ENCODE measurements at places on chromosomes 7 and 10.
A peak's percentile ranks its signal among the peaks of the same experiment; 100 is the strongest.

DNA sequence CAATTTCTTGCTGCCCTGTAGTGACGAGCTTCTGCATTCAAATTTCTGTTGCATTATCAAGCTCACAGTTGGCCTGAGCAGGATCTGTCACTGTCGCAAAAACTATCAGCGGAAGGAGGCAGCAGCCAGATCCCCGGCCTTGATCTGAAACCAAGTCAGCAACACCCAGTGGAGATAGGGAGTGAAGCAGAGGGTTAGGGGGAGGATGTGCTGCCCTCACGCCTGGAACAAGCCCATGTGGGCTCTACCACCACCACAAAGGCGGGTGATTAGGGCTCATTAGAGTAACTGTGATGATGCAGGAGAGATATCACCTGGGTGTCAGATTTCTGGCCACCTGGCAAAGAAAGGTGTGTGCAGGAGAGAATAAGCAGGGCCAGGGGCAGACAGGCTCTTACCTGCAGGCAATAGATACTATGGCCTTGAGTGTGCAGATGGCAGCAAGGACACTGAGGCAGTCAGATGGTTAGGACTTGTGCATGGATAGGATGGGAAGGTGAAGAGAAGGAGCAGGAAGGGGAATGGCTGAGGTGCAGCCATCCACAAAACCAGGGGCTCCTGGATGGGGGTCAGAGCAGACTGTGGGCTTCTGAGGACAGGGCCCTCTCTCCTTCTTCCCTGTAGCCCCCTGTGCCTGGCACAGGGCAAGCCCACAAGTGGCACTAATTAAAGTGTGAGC is 417.3 kb downstream of the RPS24 start:
- no peak for DNase-seq

DNA sequence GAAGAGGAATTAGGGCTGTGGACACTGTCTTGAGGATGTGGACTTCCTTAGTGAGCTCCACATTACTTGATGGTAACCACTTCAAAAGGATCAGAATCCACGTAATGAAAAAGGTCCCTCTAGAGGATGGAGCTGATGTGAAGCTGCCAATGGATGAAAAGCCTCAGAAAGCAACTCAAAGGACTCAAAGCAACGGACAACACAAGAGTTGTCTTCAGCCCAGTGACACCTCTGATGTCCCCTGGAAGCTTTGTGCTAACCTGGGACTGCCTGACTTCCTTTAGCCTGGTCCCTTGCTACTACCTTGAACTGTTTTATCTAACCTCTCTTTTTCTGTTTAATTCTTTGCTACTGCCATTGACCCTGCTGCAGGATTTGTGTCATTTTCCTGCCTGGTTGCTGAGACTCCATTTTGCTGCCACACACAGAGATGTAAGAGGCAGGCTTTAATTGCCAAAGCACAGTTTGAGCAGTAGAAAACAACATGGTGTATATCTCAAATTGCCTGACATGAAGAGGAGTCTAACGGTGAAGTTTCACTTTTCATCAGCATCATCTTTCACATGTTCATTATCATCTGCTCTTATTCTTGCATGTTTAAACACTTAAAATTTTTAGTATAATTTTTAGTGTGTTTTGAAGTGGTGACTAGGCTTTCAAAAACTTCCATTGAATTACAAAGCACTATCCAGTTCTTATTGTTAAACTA is 11.1 kb upstream of the SGCE start:
- DNase-seq, result no peak

- DNase-seq, result no peak
These were observed 301.3 kb upstream of the BMPER start for GRCh38 chr7:33604056-33604455.

- DNase-seq, result peak; percentile 43
These were observed 17.3 kb upstream of the SAMD9L start for GRCh38 chr7:93165447-93165846.

DNA sequence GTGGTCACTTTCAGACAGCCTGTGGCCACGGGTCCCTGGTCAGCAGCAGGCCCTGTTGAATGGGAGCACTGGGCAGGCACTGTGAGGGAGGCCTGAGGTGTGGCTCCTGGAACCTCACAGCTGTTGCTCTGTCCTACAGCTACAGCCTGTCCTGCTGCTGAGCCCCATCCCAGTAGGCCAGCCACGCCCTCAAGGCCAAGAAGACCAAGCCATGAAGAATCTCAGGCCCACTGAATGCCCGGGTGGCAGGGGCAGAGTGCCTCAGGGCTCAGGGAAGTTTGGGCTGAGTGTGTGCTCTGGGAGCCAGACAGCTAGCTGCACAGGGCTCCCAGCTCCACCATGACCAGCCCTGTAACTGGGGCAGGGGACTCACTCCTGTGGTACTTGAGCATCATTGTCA is 363.5 kb upstream of the NUPR2 start:
- DNase-seq, result no peak

GRCh38 chr7:55481155-55481554 is 91.1 kb downstream of the VOPP1 start:
- DNase-seq, result no peak
